ENCODE measurements at places on chromosomes 1 and 21. TPM values are rescaled to one million over a fixed set of nuclear protein-coding genes. Genes with fewer than 3 reads are reported as not detected.

GRCh38 chr1:224387302-224387912, 30.7 kb downstream of the CNIH4 start:
- DNase-seq, result no peak

LCE1D gene
- not detected for total RNA-seq

GRCh38 chr1:203720242-203720641, 44.7 kb upstream of the LAX1 start:
- DNase-seq, result no peak

- no peak for DNase-seq
These were observed 29.5 kb downstream of the AZIN2 start for GRCh38 chr1:33110477-33110876.

DNA sequence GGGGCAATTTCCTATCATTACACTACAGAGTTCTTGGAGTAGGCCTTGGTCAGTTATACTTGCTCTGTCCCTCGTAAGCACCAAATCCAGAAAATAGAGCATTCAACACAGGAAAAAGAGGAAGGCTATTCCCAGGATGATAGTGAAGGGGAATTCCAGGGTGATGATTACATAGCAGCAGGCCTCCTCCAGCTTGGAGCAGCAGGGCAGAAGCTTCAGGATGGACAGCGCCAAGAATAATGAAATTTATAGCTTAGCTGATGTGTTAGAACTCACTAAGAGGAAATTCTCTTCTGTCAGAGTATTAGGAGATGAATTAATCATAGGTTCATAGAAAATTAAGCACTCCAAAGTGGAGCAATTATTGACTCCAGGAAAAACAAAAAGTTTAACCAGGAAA, 10.8 kb upstream of the SMAP2 start:
- no peak for DNase-seq

DNA sequence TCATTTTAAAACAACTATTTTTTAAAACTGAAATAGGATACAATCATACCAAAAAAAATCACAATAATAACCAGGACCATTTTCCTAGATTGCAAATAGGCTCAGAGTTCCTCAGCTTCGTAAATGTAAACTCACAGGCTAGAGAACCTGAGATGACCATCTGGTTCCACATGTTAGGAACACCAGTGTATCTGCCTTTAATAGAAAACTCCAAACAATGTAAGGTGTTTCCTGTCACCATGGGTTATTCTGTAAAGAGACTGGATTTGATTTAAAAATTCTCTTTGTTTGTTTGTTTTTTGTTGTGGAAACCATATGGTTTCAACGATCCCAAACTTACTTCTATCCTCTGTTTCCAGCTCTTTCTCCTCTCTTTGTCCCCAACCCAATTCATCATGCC, 197.5 kb downstream of the ZZZ3 start:
- no peak for DNase-seq

- no peak for DNase-seq
These were observed 271.7 kb upstream of the CSF3R start for GRCh38 chr1:36754366-36754765.

DNA sequence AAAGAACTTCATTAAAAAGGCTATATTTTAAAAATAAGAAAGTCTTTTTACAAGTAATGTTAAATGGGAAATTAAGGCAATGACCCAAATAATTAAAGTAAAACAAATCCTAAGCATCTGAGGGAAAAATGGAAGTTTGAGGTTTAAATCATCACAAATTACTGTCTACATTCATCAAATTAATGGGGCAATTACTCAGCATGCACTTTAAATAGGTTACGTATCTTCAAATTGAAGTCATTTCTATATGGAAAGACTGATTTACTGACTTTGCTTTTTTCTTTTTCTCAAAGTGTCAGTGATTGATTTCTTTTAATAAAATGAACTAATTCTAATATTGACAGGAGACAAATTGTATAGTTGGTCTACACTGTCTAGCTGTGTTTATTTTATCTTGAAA, 1452.3 kb downstream of the NCAM2 start:
- no peak for DNase-seq

DNA sequence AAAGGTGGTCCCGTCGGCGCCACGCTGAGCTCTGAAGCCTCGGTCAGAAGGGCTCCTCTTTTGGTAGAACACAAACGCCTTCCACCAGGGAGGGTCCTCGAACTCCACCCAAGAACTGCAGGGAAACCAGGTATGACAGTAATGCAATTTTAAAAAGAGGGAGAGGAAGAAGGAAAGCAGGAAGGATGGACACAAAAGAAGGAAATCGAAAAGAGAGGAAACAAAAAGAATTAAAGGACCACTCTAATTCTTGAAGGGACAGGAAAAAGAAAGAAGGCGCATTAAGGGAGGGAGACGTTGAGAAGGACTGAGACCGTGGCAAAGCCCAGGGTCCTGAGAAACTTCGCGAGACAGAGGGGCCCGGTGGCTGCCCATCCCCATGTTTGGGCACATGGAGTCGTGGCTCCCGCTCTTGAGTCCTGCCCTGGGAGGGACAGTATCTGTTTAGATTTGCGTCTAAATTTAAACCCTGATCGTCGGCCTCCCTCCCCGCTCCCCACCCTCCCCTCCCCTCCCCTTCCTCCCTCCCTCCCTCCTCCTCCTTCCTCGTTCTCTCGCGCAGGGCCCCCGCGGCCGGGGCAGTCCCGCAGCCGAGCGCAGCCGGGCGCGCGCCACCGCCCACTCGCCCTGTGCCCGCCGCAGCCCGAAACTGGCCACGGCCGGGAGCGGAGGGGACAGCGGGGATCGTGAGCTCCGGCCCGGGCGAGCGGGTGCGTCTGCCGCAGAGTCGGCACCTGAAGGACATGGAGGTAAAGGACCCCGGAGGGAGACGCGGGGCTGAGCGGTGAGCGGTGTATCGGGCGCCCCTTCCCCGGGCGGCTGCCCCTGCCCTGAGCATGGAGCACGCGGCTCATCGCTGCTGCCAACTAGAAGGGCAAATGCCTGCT, at the start of gene RCSD1:
TSS of gene RCSD1 (plus strand) at position 552 of the 887 bp plus-strand sequence. CDS start at position 744, 192 bp downstream.
- DNase-seq, result no peak

FAM72B gene
- total RNA-seq, result 1.3 TPM

GRCh38 chr1:151635479-151636072, 23.7 kb downstream of the SNX27 start:
- DNase-seq, result no peak

GSTM1 gene
- 0.40 TPM for total RNA-seq

- no peak for DNase-seq
These were observed 28.9 kb upstream of the HPDL start for GRCh38 chr1:45297666-45298356.

DNA sequence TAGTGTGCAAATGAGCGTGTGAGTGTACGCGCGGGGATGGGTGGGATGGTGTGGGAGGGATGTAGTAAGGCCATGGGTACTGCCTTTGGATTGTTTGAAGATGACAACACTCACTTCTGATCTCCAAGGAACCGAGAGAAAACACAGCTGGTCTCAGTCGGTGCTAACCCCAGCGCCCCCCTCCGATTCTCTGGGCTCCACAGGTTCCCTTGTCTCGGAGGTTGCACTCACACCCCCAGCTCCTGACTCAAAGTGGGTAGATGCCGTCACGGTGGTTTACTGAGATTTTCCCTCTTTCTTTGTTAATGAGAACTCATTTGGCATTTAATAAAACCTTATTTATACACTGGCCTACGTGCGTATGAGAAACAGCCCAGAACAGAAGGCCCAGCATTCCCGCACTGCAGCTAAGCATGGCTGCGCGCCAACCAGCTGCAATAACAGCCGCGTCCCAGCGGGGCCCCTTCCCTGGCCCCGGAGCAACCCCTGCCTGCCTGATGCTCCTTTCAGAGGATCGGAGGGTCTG, 25.8 kb downstream of the ABCA4 start:
- peak; percentile 45 for DNase-seq

FNBP1L gene
- 57.1 TPM for total RNA-seq

DNA sequence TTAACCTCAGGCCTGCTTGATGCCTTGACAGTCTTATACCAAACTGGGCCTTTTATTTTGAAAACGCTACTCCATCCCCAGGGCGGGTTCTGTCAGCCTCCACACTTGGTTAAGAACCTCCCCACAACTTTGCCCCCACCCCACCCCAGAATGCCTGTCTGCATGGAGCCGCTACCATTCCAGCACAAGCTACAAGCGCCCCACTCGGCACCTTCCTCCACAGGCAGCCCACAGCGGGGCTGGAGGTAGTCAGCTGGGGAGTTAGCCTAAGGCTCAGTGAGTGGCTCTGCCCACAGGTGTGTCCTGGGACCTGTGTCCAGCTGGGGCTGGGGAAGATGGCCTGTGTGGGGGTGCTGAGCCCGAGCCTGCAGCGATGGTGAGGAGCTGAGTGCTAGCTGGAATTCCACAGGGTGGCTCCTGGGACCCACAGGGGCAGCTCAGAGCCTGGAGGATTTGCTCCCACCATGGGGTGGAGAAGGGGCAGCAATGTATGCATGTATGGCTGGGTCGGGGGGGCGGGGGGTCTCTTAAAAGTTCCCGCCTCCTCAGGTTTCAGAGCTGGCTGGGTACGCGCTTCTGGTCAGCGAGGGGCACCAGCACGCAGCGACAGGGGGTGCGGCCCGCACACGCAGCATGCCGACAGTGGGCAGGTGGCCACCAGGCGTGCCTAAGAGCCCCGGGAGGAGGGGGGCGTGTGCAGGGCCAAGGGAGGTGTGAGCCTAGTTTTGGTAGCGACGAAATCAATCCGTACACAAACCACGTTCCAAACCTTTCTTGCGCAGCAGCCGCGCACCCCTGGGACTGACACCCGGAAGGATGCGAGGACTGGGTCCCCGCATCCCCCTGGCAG, 917 bp downstream of the ETNK2 start:
- no peak for DNase-seq

DNA sequence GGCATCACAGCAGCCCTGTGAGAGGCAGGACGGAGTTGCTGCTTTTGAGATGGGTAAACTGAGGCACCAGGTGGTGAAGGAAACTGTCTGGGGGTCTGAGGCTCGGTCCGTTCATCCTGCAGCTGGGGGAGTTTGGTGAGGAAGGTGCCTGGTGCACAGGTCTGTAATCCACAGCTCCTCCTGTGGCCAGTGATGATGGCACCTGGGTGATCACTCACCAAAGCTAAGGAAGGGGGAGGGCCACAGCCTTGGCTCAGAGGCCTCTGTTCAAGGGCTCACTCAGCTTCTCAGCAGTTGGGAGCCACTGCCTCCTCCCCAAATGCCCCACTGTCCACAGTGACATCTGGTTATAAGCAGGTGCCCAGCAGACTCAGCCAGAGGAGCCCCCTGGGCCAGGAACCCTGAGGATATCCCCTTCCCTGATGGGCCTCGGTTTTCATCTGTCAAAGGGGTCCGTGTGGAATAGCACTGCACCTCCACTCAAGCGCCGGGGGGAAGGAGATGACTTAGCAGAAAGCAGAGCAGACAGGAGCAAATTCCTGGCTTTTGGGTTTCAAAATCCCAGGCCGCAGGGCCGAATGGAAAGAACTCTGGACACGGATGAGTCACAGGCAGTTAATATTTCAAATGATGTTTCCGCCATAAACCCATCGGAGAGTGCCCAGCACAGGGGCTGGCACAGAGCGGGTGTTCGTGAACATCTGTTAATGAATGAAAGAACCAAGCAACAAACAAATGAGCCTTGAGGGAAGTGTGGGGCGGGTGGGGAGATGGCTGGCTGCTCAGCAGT, 82.8 kb downstream of the DMRTB1 start:
- no peak for DNase-seq

DNA sequence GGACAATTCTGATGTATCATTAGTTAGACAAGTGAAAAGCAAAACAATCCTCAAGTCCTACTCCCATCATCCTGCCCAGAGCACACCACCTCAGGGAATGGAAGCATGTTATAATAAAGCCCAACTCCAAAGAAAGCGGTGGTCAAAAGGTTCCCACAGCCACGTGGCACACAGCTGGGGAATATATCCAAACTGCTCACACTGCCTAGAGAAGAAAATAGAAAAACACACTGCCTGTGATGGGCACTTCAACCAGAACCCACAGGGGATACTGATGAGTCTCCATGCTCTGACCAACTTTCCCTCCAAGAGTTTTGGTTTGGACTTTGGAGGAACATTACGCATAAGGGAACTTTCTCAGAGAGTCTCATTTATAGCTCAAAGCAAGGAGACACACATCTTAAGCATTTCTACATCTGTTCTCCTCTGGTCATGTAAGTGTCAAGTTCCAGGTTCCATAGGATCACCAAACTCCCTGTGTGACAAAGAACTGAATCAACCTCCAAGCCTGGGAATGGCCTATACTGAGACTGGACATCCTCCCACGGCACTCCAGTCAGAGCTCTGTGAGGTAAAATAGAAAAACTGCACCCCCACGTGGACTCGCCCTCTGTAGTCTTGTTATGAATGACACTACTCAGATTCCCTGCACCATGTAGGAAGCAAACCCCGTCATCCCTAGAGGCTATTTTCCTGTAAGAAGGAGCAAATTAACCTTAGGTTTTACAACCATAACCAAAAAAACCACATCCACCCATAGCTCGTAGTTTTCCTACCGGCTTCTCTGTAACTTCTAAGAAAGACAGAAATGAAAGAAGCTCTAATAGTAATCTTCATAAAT, 12.2 kb downstream of the DSTYK start:
- no peak for DNase-seq

DNA sequence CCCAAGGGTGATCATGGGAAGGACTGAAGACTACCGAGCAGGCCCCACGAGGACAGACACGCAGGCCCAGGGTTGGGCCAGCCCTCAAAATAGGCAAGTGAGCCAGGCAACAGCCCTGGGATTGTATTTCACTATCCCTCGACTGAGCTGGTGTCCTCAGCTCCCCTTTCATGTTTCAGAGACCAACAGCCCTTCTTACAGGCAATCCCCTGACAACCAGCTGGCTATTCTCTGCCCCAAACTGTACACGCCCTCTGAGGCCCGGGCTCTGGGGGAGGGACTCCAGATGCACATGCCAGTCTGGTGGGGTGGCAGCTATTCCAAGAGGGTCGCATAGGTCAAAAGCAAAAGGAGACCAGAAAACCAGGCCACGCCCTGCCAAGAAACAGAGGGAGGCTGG, 243.0 kb downstream of the TOMM20 start:
- DNase-seq, result no peak
